Activated CD4-positive, alpha-beta T cell treated with anti-CD3 and anti-CD28 coated beads for 48 hours (primary cell): ENCODE measurements at places on chromosomes 12 and 14.

- no peak for DNase-seq
Measured at GRCh38 chr14:88821888-88822287, 2.6 kb upstream of the TTC8 start.

DNA sequence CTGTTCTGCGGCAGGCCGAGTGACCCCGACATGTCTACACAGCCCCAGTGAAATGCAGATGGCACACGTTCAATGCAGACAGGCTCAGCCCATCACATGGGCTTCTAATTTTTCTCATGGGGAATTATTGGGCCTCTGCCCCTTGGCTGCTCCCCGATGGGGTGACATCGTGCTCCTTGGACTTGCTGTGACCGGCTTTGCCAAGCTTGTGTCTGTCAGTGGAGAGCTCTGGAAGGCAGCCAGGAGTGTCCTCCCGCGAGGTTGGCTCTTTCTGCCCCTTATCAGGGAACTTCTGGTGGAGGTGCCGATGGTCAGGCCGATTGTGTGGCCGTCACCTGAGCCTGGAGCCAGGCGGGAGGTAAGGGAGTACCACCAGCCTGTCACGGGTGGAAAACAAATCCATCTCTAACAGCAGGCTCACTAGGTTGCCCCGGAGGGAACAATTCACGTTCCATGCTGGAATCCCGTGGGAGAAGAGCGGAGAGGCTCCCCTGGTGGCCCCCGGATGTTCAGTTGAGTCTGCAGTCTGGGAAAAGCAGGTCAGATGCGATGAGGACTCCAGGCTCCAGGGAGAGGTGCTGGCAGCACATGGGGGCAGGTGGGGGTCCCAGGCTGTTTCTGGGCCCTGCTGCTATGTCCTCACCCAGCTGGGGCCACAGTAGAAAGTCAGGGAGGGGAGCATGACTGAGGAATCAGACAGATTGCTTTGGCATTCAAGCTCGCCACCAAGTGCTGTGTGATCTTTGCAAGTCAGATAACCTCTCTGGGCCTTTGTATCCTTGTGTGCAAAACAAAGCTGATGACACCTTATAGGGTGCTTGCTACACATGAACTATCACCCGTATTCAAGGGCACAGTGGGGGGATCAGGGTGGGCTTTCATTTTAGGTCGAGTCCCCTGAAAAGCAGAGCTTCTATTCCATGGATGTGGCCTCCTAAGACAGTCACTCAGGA is 43.2 kb upstream of the EML1 start:
- DNase-seq = no peak

- DNase-seq = no peak
Measured at GRCh38 chr12:103801709-103802585, 39.1 kb downstream of the NT5DC3 start.

DNA sequence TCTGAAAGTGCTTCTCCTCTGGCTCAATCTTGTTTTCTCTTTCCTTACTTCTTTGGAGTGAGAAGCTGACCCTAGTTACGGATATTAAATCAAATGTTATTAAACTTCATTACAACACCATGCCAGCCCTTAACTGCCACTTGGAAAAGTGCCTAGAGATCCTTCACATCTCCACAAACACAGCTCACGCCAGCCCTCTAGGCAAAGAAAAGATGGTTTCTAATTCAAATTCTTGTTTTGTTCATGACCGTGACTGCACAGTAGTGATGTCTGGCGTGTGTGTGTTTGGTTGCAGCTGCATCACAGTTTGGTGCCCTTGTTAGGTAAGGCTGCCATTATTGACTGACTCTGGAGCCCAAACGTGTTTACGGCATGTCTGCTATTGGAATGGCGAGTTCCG is 113.0 kb downstream of the BEGAIN start:
- DNase-seq = no peak

- peak; percentile 44 for DNase-seq
Measured at GRCh38 chr12:132218915-132219314, 74.7 kb downstream of the NOC4L start.

DNA sequence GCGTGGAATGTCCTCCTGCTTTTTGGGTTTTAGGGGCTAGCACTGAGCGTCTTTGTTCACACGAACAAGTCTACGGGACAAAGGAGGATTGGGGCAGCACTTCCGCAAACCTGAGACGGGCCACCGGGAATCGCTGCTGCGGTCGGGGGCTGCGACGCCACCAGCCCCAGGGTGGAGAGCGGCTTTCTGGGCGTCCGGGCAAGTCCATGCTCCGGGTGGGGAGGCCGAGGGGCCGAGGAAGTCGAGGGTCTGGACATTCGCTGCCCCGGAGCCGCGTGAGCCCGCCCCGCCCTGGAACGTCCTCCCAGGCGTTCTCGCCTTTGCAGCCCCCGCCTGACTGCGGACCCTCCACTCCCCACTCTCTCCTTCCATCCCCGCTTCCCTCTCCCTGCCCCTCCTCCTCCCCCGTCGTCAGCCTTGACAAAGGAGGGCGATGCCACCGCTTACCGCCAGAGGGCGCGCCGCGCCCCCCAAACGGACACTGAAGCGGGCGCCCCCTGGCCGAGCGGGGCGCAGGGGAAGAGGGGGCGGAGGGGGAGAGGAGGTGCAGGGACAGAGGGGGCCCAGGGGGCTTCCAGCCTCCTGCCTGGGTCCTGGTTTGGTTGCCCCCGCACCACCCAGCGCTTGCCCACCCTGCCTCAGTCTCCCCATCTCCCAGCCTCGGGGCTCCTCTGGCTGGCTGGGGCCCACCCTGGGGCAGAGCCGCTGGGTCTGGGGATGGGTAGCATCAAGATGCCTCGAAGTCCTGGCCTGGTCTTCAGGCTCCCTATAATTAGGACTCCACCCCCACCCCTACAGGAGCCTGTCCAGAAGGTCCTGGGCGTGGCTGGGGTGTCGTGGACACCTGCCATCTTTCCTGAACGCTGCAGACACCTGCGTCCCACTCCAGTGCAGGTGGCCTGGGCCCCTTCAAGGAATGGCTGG is 39.1 kb upstream of the INF2 start:
- peak; percentile 74 for DNase-seq

- DNase-seq = no peak
Measured at GRCh38 chr12:76123259-76124212, 39.1 kb upstream of the NAP1L1 start.

GRCh38 chr14:89586258-89587135 is 169.5 kb upstream of the FOXN3 start:
- DNase-seq = peak; percentile 13

- peak; percentile 80 for DNase-seq
Measured at GRCh38 chr14:106459971-106460730, 933.8 kb downstream of the TMEM121 start.

DNA sequence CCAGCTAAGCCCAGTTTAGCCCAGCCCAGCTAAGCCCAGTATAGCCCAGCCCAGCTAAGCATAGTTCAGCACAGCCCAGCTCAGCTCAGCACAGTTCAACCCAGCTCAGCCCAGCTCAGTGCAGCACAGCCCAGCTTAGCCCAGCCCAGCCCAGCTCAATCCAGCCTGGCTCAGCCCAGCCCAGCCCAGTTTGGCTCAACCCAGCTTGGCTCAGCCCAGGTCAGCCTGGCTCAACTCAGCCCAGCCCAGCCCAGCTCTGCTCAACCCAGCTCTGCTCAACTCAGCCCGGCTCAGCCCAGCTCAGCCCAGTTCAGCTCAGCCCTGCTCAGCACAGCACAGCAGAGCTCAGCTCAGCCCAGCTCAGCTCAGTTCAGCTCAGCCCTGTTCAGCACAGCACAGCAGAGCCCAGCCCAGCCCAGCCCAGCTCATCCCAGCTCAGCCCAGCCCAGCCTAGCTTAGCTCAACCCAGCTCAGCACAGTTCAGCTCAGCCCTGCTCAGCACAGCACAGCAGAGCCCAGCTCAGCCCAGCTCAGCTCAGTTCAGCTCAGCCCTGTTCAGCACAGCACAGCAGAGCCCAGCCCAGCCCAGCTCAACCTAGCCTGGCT is 330.9 kb downstream of the TMEM121 start:
- DNase-seq = no peak

DNA sequence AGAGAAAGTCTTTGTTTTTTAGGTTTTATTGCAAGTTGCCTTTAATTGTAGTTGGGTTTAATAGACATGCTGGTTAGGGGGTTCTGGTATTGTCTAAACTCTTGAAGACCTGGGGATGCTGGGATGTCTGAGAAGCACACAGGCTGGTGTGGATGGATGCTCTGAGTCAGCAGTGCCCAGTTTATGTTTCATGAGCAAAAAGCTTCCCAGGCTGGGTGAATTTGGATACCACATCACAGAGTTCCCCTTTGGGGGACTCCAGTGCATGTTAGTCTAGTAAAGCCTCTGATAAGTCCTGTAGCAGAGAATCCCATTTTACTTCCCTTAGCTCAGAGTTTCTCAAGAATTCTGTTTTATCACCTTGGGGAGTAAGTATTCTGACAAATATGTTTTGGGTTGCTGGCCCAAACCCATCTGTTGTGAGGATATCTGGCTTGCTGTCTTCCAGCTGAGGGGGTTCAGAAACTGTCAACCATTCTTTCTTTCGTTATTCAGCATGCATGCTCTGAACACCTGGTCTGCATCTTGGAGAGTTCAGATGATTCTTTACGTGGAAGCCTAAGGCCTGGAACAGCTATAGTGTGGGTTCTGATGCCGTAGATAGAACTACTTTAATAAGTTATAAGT is 509.1 kb downstream of the VRK1 start:
- DNase-seq = peak; percentile 38
